ENCODE measurements at places on chromosomes 1 and 21.

DNA sequence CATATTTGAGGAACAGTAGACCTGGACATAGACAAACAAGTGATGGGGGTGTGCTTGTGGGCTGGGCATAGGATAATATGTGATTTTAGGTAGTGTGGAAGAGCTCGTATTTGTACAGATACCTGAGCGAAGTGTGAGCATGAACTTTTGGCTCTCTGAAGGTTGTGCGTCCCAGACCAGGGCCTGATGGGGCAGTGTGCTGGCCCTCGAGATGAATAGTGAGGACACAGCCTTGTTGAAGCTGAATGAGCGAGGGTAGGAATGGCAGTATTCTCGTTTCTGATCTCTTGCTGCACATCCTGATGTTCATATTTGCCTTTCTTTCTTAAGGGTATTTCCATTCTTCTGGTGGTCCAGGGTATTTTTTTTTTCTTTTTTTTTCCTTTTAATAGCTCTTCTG is 41.5 kb downstream of the USP25 start:
- no peak for DNase-seq

DNA sequence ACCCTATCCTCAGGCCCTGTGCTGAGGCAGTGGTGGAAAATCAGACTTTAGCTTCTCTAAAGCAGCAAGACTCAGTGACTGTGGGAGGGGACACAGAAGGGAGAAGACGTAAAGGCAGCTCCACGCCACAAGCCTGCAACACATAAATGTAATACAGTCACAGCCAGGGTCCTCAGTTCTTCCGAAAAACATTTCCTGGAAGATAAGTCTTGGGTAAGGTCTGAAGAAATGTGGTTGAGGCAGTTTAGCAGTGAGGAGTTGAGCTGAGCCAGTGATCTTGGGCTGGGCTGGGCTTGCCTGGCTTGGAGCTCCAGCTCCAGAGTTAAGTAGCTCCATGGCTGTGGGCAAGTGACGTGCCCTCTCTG is 127.8 kb upstream of the ADAR start:
- no peak for DNase-seq

GRCh38 chr1:116954440-116954839 is 44.7 kb downstream of the PTGFRN start:
- no peak for DNase-seq

- no peak for DNase-seq
Measured at GRCh38 chr1:171716616-171717015, 25.2 kb downstream of the VAMP4 start.

DNA sequence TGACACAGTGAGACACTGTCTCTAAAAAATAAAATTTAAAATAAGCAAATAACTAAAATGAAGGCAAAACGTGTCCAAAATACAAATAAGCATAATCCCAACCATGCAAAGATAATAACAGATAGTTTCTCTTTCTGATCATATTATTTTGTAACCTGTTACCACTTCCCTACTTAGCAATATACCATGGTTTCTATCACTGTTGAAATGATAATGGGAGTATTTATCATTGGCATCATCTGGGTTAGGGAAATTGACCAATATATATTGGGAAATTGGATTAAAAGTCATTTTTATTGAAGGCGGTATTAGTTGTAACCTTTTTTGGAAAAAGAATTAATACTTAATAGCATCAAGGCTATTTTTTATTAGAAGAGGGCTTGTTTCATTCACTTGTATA is 47.0 kb downstream of the USP25 start:
- DNase-seq = no peak

GRCh38 chr21:44912158-44912473 is 8.6 kb downstream of the ITGB2 start:
- DNase-seq = no peak

DNA sequence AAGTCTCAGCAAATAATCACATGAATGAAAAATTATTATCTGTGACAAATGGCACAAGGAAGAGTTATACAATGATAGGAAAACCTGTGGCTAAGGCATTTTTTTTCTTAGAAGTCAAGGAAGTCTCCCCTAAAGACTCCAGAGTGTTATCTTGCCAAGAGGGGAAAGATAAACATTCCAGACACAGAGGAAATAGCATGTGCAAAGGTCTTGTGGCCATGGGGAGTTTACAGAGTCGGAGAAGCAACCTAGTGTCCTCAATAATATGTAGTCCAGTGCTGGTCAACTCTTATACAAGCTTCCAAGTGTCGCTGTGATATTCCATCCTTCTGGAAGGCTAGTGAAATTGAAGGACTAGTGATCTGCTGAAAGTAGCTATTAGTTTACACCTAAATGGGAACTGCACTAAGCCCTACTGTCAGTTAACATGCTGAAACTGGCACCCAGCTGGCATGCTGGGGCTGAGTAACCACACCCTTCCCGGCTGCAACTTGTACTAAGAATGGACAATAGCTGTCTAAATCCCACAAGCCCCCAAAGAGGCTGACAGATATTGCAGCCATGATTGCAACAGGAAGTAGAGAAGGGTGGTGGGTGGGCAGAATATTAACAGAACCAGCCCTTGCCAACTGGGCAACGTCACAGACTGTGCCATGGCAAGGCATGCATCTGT is 11.5 kb upstream of the ATP1B1 start:
- DNase-seq = no peak

DNA sequence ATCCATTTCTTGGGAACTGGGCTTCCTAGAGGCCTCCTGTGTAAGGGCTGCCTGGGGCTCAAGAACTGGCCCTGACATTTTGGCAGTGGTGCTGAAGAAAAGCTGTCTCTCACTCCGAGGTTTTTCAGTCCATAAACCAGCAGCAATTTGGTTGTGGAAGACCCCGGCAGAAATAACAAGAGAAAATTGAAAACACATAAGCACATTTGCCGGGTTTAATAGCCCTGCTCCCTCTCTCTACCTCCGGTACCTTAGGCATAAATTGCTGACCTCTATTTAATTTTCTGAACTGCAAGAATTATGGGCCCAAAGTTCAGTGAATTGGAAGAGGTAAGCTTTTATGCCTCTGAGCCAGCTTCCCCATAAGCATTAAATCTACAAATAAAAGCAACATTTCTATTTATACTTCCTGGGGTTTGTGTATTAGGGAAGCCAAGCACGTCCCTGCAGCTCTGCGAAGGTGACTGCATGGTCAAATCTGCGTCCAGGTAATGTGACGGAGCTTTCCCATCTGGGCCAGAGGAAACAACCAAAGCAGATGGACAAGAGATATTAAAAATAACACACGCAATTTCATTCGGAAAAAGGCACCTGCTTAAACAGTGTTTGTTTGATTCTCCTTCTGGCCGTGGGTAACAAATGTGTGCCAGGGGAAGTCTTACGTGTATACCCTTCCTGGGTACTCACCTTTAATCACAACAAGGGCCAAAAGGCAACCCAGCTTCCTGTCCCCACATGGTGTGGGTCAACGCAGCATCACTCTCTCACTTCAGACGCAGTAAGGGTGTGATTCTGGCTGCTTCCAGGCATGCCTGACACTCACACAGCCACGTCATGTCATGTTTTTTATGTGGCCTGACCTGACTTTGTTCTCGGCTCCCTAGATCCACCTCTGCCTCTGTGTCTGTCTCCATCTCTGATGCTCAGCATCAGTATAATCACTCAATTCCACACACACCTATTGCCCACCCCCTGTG is 69.2 kb downstream of the PAPPA2 start:
- DNase-seq = no peak

DNA sequence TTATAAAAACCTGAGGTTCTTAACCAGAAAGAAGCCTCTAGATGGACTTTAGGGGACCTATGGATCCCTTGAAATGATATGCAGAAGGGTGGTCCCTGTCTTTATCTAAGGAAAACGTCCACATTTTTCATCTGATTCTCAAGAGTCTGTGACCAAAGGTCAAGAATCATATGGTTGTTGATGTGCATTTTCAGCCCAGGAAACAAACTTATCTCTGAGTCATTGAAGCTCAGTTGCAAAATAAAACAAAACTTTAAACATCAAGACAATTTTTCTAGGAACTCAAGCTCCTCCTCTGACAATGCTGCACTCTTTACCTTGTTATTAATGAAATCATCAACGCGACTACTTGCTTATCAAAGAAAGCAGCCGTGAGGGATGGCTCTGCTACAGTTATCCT is 83.3 kb downstream of the TIAM1 start:
- no peak for DNase-seq

GRCh38 chr1:31657972-31658510 is 13.4 kb upstream of the PEF1 start:
- DNase-seq = no peak

DNA sequence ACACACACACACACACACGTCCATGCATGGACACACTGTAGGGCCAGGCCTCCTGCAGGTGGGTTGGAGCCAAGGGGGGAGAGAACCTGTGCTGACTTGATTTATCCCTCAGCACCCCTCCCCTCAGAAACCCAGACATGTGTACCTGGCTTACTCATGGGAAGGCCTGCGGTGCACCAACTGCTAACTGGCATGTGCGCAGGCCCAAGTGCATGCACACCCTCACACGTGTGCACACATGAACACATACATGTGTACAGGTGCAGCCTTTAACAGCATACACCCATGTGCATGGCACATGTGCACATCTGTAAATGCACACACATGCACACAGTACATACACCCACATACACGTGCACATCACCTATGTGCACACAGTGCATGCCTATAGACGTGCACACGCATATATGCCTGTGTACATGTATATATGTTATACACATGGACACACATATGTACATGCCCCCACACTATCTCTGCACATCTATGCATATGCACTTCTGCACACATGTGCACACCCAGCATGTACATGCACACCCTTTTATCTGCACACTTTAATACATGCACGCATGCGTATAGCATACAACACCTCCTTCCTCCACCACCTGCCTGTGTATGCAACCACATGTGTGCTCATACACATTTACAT is 67.5 kb downstream of the TRIM11 start:
- DNase-seq = no peak

GRCh38 chr1:93779540-93780165 is 98.0 kb upstream of the BCAR3 start:
- no peak for DNase-seq

DNA sequence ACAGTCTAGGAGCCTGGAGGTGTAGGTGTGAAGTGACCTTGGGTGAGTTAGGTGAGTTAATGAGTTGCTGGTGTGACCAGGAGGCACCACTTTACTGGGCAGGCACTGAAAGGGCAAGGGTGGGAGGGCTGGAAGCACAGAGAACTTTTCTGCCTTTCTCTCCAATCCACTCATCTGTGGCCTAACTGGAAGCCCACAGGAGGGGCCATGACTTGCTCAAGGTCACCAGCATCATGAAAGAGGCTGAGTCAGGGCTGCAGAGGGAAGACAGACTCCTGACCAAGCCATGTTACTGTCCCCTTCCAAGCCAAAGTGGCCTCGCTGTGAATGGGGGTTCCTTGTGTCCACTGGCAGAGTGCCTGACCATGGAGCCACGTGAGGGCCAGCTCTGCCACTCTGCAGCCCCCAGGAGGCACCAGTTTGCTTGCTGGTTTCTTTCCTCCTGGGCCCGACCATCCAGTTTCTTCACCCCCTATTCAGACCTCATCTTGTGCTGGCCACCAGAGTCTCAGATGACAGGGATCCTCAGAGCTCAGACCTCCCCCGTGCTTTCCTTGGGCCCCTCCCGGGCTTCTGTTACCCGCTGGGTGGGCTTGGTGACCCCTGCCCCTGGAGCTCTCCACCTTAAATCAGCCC is 4.3 kb upstream of the BSND start:
- no peak for DNase-seq

DNA sequence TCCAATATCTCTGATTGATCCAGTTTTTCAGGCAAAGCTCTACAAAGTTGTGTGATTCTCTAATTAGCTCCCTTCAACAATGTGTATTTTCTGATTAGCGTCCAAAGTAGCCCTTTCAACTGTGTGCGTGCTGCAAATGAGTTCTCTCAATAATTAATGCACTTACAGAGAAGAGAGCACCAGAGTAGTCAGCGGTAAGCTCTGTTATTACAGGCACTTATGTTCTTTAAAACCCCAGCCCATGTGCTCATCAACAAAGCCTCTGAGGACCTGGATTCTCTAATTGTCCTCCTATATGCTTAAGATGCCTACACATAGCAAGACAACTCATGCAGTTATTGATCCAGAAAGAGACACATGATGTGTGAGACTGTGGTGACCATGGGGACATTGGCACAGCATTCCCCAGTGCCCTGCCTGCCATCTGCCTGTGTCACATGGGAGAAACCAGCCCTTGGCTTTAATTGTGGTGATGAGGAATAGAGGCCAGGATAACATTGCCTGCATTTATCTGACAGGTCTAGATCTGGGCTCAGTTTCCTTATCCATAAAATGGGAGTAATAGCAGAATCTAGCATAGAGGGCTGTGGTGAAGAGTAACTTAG is 151.7 kb downstream of the PCP4 start:
- DNase-seq = no peak

DNA sequence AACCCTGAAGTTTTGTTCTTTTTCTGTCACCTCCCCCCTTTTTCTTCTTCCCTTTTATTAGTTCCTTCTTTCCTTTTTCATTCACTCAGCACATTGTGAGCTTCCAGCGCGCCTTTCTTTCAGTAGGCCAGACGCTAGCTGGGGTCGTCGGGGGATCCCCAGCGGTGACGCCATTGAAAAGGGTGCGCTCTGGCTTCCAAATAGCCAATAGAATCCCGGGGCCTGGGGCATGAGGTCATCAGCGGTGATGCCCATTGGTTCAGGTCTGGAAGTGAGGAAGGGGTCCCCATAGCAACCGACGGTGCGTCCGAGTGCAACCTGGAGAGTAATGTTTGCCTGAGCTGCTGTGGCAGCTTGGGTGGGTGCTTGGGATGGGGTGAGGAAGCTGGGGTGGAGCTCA is 6.9 kb upstream of the EFNA3 start:
- DNase-seq = no peak

DNA sequence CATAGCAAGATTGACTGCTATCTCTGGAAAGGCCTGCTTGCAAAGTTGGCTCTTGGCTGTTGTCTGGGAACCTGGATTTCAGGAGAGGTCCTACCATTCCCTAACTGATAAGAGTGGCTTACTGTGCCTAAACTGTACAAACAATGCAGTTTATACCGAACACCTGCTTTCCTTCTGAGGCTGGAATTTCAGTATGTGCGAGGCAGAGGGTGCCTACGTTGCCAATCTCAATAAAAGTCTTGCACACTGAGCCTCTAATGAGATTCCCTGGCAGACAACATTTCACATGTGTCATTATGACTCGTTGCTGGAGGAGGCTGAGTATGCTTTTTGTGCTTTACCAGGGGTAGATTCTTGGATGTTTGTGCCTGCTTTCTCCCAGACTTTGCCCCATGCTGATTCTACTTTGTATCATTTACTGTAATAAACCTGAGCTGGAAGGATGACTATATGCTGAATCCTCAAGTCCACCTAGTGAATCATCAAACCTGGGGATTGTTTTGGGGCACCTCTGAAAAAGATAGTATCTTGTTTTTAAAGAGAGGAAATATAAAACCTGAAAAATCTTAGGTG is 58.9 kb upstream of the GNG4 start:
- no peak for DNase-seq

DNA sequence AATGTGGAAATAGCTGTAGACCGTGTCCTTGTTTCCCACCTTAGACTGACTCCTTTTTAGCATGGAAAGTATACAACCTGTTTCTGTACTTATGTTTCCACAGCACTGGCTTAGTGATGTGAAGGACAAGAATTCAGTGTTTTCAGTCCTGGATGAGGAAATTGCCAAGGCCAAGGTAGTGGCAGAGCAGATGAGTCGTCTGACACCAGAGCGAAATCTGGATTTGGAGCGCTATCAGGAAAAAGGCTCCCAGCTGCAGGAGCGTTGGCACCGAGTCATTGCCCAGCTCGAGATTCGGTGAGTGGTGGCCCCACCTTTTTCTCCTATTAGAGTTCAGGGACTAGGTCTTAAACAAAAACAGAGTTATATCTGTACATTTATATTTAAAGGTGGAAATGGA is 112.6 kb downstream of the MACF1 start:
- DNase-seq = no peak
